ENCODE measurements at places on chromosomes 7 and 10. TPM values are rescaled to one million over a fixed set of nuclear protein-coding genes. Genes with fewer than 3 reads are reported as not detected.

The NEURL1 gene
- 0.82 TPM for polyA plus RNA-seq

The GLCCI1 gene
- polyA plus RNA-seq = 8.9 TPM

GRCh38 chr10:15737656-15738055 is 17.9 kb upstream of the ITGA8 start:
- DNase-seq = no peak

DNA sequence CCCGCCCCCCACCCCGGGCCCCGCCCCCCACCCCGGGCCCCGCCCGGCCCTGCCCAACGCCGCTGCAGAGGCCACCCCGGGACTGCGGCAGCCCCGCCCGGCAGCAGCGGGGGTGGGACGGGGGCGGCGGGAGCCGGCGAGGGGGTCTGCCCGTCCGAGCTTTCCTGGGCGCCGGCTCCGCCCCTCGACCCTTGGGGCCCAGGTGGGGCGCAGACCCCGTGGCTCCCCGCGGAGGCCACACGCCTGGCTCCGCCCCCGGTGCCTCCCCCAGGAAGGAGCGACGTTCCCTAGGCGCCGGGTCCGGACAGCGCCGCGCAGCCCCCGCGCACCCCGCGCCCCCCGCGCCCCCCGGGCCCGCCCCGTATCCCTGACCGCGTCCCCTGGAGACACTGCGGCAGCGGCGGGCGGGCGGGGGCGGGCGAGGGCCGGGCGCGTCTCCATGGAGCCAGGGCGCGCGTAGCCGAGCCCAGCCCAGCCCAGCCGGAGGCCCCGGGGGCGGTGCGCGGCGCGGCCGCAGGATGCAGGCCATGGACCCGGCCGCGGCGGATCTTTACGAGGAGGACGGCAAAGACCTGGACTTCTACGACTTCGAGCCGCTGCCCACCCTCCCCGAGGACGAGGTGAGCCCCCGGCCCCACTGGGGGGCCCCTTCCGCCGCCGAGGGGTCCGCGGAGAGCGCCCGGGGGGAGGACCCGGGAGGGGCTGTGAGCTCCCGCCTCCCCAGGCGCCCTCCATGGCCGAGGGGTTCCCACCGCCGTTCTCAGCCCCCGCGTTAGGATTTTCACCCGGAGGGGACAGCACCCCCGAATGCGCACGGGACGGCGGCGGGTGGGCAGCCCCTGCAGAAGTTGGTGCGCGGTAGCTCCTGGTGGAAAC is at the start of gene KNDC1:
TSS of gene KNDC1 (plus strand) at position 270 of the 876 bp plus-strand sequence. CDS start at position 519, 249 bp downstream.
- peak; percentile 17 for DNase-seq

- no peak for DNase-seq
These were observed 7.5 kb downstream of the MRPL32 start for GRCh38 chr7:42939457-42940240.

DNA sequence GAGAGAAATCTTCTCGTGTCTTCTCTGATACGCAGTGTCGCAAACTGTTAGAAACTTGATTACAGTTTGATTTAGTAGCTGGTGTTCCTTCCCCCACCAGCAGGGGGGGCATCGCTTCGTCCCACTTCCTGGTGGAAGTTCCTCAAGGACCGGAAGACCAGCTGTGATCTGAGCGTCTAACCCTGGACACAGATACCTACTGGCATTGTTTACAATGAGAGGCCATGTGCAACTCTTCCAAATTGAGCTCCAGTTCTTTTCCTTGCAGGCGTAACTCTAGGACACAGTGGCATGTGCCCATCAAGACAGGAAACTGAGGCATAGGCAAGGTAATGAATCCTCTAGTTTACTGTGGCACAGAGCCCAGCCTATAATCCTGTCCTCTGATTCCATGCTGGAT is 219.0 kb downstream of the CCDC3 start:
- peak; percentile 29 for DNase-seq

DNA sequence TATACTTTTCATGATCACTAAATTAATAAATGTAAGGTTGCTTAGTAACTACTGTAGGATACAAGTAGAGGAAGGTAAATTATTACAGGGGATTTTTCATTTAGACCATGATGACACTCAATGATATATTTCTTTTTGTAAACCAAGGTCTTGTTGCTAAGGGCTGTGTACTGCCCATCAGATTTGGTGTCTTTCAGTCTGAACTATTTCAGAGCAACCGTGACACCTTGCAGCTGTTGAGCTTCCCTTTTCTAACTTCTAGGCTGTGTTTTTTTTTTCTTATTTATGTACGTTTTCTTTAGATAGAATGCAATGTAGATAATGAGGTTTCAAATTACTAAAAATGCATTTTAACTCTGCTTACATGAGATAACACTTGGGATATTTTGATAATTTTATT is 292.0 kb upstream of the MBL2 start:
- no peak for DNase-seq

DNA sequence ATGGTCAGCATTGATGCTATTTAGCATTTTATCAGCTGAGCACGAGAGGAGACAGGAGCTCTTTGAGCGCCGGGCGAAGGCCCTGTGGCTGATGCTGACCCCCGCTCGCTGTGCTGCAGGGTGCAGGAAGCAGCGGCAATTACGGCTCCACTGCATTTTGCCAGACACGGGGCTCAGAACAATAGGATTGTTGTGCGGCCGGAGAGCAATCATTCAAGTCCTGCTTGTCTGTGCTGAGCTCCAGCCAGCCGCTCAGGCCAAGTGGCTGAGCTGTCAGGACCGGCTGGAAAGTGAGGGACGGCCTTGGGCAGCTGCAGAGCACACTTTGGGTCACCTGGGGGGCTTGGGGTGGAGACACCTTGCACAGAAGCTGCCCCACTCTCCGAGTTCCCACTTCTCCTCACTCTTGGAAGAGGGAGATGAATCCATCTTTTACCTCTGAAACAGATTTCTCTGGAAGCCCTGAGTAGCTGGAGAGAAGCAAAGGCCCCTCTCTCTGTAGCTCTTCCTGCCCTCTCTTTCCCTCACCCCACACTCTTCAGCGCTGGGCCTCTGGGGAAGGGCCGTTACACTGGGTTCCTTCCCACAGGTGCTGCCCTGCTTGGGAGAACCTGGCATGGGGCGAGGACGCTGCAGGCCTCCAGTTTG is 17.3 kb upstream of the ADARB2 start:
- no peak for DNase-seq

GRCh38 chr10:43124094-43124521 is 14.1 kb upstream of the CSGALNACT2 start:
- DNase-seq = no peak

DNA sequence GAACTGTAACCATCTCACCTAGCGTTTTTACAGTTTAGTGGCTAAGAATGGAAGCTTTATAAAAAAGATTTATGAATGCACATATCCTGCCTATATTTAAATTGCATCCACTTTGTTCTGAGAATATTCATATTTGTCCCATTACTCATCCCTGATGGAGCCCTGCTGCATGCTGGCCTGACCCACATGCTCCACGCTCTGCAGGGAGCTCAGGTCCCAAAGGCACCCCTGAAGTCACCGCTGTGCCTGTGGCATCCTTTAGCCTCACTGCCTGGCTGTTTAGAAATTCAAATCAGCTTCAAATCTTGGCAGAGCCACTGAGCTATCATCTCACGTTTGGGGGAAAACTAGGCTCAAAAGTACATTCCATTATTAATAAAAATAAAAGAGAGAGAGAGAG is 24.4 kb downstream of the C10orf90 start:
- peak; percentile 9 for DNase-seq

The GPR26 gene
- not detected for polyA plus RNA-seq

- no peak for DNase-seq
These were observed 95.0 kb downstream of the BMS1 start for GRCh38 chr10:42877496-42878030.

The RBP3 gene
- not detected for polyA plus RNA-seq

The CREB5 gene
- polyA plus RNA-seq = 17.9 TPM

GRCh38 chr7:36568452-36568849 is 155.8 kb downstream of the AOAH start:
- DNase-seq = no peak

The OGDHL gene
- 0.27 TPM for polyA plus RNA-seq

DNA sequence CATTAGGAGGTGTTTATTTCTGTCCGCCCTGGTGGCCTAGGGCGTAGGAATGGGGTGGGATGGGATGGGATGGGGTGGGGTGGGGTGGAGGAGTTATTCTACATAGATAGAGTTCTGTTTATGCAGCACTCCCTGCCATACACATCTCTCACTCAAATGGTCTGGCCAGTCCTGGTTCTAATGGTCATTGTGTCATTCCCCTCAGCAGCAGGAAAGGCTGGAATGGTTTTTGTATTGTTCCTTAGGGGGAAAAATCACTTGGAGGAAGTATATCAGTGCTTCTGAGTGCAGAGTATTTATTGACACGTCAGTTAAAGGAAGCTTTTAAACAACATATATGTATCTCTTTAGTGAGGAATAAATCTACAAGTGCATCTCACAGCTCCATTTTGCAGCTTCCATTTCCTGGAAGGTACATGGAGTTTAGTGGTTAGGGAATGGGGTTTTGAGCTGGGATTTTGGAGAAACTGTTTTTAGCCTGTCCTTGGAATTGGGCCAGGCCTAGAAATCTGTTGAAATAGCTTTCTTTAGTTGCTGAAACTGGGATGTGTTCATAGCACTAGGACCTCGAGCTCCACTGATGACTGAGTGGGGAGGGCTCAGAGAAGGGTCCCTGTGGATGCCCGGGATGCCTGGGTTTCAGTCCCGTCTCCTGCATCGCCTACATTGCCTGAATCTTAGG is 8.3 kb downstream of the TSPAN14 start:
- peak; percentile 34 for DNase-seq

DNA sequence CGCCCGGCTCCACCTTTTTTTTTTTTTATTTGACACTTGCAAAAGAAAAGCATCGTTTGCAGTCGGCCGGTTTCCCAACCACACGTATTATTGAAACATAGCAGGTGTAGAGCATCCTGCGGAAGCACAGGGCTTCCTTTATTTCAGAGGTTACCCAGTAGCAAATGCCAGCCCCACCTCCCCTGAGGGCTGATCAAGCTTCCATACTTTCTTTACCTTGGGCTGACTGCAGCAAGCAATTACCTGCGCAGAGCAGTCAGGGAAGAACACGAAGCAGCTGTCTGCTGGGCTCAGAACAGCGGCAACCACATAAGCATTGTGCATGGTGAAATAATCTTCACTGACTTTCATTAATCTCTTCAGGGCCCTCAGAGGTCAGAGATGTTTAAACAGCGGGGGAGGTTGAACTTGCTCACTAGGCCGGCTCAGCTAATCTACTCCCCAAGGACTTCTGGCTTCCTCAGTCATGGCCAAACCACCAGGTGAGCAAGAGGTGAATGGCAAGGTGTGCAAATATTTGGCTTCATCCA is 784.7 kb upstream of the AUTS2 start:
- DNase-seq = no peak

GRCh38 chr10:4004990-4005389 is 220.0 kb upstream of the KLF6 start:
- DNase-seq = no peak

Measured in IMR-90 (cell line).